RCC 7860 (cell line): ENCODE measurements at places on chromosomes 6 and 20.

DNA sequence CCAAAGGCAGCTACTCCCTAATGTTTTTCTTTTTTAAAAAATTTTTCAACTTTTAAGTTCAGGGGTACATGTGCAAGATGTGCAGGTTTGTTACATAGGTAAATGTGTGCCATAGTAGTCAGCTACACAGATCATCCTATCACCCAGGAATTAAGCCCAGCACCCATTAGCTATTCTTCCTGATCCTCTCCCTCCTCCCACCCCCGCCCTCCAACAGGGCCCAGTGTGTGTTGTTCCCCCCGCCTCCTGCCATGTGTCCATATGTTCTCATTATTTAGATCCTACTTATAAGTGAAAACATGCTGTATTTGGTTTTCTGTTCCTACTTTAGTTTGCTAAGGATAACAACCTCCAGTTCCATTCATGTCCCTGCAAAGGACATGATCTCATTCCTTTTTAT is 12.4 kb downstream of the TRIM15 start:
- no peak for DNase-seq

GRCh38 chr6:90493332-90493731 is 93.5 kb downstream of the MAP3K7 start:
- DNase-seq: no peak

- DNase-seq: no peak
Observed at GRCh38 chr6:5061152-5061551, 24.0 kb upstream of the PPP1R3G start.

- no peak for DNase-seq
Observed at GRCh38 chr6:2608503-2608902, 142.2 kb downstream of the MYLK4 start.

DNA sequence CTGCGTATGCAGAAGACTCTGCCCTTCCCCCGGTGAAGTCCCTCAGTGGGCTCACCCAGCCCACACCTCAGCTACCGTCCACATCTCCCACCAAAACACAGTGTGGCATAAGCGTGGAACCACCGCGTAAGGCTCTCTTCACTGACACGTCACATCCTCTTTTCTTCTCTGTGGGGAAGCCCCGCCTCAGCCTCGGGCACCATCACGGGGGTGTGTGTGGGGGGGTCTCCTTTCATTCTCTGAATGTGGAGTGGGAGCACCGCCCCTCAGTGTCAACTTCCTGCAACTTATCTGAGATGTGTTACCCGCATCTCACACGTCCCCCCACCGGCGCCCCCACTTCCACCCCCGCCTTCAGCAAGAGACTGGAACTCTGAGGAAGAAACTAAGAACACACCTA is 388.4 kb upstream of the JARID2 start:
- DNase-seq: no peak

DNA sequence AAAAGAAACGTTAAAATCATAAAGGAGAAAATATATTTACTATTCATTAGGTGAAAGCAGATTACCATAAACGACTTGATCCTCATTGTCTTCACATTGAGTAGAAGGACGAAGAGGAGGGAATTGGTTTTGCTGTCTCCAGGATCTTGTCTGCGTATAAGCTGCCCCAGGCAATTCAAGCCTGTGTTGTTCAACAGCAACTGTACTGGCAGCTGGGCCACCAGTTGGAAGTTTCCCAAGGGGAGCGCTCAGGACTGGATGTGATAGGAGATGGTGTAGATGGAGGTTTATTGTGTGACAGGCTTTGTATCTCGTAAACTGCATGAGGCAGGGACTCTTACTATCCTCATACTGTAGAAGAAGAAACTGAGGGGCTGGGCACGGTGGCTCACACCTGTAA is 3.9 kb upstream of the FANCE start:
- DNase-seq: no peak

DNA sequence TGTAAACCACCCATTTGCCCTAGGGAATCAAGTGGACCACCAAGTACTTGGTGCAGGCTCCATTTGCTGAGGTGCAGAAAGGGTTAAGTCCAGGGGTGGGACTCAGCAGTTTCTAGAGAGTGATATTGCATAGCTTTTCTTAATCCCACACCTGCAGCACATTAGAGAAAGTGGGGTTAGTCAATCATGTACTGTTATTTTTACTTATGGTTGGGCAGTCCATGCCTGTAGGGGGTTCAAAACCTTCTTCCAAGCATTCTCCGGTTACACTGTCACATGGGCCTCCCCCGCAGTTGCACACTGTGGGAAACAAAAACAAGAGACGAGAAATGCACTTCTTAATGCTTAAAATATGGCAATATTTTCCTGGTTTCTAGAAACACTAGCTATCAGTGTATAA is 65.5 kb downstream of the LAMA4 start:
- no peak for DNase-seq

GRCh38 chr20:61451009-61451408 is 198.9 kb downstream of the CDH4 start:
- DNase-seq: no peak

- DNase-seq: no peak
Observed at GRCh38 chr20:36418711-36419110, 112.6 kb downstream of the DLGAP4 start.

- DNase-seq: peak; percentile 77
Observed at GRCh38 chr6:128600397-128600951, 80.1 kb upstream of the PTPRK start.

- no peak for DNase-seq
Observed at GRCh38 chr6:98092331-98092730, 742.0 kb upstream of the POU3F2 start.

DNA sequence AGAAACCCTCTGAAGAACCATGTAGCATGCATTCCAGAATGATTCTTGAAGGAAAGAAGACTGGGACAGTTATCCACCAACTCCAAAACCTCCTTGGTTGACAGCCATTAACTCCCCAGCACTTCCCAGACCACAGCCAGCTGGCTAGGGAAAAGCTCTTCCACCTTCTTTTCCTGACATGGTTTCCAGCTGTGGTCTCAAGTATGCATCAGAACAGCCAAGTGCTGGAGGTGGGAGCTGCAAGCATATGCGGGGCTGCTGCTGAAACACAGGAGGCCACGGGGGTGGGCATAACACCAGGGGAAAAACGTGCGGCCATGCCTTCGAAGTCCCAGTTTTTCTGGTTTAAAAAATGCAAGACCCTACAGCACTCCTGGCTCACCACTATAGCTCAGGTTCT is 108.0 kb upstream of the FAM184A start:
- DNase-seq: no peak

GRCh38 chr6:562052-562676 is 94.7 kb downstream of the HUS1B start:
- no peak for DNase-seq

DNA sequence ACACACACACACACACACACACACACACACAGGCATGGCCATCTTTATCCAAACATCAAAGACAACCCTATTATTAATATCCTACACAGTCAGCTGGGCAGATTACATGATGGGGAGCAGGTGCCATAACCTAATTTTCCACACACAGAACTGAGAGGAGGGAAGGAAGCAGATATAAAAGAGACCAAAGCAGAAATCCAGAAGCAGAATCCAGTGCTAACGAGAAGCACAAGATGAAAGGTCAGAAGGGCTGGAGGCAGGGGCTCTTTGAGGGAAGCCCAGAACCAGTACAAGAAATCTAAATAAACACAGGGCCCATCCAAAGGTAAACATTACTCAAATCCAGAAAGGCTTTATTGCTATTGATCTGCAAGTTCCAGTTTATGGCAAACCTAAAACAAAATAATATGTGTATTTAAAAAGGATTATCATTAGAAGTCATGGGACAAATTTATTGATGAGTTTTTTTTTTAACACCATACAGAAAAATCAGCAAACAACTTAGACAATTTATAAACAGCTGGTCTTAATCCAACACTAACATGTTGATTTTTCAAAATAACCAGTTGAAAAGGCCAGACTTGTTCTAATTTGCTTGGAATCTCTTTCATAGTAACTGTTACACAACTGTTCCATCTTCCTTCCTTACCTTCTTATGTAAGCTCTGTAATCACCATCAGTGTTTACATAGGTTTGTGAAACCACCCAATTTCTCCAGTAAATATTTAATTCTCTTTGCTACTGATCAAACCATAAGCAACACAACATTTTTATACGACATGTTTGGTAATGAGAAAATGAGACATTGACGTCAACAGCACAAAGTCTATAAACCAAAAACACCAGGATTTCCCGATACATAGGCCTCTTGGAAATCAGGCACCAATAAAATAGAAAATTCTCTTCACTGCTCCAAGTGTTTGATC is 34.2 kb downstream of the SLC23A2 start:
- DNase-seq: no peak

DNA sequence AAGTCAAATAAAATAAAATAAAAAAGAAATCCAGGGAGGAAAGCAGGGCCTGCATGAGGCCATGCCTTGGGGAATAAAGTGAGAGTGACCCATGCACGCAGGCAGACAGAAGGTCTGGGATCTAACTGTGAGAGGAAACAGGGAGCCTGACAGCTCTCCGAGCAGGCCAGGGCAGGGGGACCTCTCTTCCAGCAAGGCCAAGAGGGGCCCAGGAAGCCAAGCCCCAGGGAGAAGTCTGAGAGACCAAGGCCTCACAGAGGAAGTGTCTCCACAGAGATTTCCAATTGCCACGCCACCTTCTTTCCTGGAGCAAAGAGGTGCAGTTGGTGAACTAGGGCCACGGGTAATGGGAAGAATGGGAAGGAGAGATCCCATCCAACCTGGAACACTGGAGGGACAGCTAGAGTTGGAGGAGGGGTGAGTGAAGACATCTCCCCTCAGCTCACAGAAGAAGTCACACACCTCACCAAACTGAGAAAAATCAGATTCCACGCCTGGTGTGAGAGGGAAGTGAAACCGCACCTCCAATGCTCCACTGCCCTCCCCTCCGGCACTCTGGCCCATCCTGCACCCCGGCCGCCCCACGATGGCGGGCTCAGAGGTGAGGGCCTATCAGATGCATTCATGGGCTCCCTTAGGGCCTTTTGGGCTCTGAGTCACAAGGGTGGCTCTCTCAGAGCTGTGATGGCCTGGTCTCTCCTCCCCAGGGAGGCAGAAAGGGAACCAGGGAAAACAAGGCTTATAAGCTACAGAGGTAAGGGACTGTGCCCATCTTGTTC is 25.1 kb upstream of the TAF8 start:
- no peak for DNase-seq

- no peak for DNase-seq
Observed at GRCh38 chr6:150394053-150394898, 25.5 kb downstream of the IYD start.

DNA sequence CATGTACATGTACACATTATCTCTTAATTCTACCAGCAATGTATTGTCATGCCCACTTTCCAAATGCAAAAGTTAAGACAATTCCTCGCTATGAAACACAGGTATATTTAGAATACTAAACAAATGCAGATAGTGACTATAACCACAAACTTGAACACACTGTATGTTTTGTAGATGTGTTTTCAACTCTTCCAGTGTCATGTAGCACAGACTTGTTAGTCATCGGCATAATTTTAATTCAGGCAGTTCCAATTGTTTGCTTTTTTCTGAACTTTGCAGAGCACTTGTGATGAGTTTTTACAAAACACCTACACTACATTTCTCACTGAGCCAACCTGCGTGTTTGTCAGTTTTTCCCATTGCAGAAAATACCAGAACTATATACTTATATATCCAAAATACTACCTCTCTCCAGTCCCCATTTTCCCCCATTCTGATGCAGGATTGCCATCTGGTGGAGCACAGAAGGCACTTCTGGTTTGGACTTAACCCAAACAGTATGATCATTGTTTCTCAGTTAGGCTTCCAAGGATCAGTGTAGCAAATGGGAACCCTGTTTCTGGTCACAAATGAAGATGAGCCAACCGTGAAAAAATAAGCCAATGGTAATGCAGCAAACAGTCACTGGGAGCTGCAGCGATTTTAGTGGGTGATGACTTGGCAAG is 143.4 kb downstream of the ADGRB3 start:
- no peak for DNase-seq

- no peak for DNase-seq
Observed at GRCh38 chr6:46013639-46014038, 2.0 kb downstream of the CLIC5 start.

DNA sequence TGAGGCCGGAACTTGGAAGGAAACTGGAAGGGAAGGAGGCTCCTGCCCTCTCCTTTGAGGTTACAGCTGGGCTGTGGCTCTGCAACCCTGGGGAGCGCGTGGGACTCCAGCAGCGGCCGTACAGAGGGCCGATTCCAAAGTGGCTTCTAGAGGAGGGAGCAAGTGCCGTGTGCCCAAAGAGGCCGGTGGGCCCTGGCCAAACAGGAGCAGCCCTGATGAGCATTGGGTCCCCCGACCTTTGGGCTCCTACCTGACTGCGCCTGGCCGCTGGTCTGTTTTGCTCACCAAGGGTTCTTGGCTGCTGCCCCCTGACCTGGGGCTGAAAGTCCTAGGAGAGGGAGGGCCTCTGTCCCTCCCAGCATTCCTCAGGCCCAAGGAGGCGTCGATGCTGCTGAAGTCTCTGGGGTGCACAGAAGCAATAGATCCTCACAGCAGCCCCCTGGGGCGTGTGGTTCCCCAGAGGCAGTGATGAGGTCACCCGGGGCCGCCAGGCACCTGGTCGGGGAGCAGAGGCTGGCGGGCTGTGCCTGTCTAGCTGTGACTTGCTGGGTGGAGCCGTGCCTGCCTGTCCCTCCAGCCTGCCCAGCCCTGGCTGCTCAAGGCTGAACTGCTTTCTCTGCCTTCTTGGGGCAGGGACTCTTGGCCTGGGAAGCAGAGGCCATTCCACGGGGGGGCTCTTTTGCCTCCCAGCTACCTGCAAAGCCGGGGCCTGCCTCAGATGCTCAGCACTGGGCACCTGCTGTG is 9.8 kb downstream of the RBM38 start:
- no peak for DNase-seq

GRCh38 chr6:1380625-1381427 is 8.6 kb upstream of the FOXF2 start:
- DNase-seq: no peak

DNA sequence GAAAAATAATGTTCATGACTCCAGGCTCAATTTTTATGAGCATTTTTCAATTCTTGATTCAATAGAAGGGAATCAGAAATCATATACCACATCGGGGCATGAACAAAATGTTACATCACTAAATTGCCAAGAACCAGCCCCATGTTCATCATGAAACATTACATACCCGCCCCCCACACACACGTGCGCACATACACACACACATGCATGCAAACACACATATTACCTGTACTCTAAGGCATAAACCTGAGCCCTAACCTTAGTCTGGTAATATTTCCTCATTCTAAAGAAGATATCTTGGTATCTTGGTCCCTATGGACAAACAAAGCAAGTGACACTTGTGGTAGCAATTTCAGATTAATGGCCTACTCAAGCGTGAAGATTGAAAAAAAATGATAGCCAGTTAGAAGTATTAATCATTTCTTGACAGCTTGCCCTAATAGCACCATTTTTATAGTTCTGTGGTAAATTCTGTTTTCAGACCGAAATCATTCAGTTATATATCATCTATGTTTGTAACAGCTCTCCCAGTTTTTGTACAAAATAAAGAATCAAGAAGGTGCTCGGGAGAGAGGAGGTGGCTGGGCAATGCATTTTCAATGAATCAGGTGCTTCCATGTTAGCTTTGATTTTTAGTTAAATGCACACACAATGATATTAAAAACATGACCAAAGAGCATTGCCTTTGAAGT is 95.4 kb upstream of the DOK5 start:
- DNase-seq: no peak
